ENCODE measurements at places on chromosomes 2 and 18. TPM values are rescaled to one million over a fixed set of nuclear protein-coding genes. Genes with fewer than 3 reads are reported as not detected.

GRCh38 chr2:226131299-226131784 is 668.3 kb downstream of the IRS1 start:
- DNase-seq = no peak

Gene SLC4A3
- polyA plus RNA-seq = 7.8 TPM

Gene ITGA4
- polyA plus RNA-seq = 19.5 TPM

DNA sequence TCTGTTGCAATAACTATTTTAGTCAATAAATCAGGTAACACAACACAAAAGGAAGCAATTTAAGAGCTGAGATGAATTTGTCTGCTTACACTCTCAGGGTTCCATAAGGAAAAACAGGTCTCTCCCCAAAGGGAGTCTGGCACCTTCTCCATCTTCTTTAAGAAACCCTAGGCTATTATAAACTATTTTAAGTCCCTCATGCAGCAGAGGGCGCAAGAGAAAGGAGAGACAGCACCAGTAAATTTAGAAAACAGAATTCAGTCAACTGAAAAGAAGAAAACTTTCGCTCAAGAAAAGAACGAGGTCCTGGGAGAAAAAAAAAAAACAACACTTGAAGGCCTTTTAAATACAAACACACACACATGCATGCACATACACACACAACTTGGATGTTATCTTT is 19.1 kb downstream of the SULT1C4 start:
- DNase-seq = no peak

DNA sequence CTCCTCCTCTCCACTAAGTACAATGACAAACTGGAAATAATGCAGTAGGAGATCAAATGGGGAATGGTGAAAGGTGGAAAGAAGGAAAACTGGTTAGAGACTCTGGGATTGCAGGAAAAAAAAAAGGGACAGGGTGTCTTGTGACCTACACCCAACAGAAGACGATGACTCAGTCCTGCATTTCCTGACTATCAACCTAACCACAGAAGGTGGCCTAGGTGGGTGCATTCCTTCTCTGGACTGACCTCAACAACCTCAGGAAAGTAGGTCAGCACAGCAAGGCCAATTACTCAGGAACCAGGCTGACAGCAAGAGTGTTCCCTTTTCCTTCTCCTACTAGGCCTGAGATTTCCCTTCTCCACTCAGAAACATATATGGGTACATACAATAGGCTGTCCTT is 1386.4 kb upstream of the ZEB2 start:
- no peak for DNase-seq

Gene SERPINB12
- 0.67 TPM for polyA plus RNA-seq

DNA sequence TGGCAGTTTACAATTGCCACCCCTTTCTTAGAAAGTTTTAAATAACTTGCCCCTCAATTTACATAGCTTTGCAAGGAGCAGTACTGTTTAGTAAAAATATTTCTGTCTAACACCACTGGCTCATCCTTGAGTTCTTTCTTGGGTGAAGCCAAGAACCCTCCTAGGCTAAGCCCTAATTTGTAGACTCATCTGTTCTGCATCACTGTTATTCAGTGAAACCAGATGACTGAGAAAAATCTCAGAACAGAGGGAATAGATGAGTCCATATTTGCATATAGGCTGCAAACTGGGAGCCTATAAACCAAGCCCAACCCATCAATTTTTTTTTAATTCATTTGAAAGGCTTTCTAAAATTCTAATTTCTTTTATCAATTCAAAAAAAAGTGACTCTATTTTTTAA is 161.4 kb upstream of the TFPI start:
- no peak for DNase-seq

DNA sequence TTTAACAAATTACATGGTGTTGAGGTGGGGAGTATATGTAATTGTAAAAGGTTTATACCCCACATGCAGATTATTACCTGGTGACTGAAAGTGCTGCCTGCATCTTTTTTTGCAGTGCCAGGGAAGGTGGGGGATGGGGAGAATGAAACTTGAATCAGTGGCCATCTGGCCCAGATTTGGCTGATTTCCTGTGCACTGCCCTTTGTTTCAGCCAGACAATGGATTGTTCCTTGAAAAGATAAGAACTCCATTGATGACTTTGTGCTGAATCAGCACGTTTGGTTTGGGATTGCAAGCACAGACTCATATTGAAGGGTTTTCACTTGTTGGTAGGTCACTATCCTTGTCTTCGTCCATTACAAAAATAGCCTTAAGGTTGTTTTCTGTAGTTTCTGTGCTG is 20.9 kb downstream of the GREB1L start:
- DNase-seq = no peak

Gene ASXL3
- 5.3 TPM for polyA plus RNA-seq

- no peak for DNase-seq
Observed at GRCh38 chr18:23068011-23068410, 67.3 kb upstream of the CABLES1 start.

Gene SPEG
- polyA plus RNA-seq = 189 TPM

Gene SERTAD2
- polyA plus RNA-seq = 27.2 TPM

DNA sequence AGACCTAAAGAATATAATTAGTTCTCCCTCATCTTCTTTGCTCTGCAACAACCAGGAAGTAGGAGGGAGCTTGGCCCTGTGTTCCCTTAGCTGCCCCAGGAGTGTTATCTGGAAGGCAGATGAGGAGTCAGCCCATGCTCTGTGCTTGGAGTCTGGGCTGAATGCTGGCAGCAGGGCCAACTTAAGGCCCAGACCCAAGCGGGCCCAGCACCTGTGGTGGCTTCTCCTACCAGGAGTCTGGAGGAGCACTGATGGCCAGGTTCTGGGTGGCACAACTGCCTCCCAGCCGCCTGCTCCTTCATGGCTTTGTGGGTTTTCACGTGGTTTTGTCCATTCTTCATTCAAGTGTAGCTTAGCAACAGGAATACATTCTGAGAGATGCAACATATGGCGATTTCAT is 1910.7 kb upstream of the LRRTM1 start:
- no peak for DNase-seq

DNA sequence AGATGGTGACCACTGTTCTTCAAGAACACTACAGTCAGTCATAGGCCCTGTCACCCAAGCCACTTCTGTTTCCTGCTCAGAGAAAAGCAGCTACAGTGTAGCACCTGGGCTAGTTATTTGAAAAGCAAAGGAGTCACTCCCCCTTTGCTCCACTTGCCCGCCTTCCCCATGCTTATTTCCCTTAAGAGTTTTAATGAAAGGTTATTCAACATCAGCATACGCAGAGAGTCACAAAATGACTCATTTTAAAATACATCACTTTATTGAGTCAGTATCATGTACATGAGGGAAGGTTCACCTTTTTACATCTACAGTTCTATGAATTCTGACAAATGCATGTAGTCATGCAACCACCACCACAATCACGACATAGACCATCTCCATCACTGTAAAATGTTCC is 71.3 kb downstream of the TNFRSF11A start:
- DNase-seq = no peak

DNA sequence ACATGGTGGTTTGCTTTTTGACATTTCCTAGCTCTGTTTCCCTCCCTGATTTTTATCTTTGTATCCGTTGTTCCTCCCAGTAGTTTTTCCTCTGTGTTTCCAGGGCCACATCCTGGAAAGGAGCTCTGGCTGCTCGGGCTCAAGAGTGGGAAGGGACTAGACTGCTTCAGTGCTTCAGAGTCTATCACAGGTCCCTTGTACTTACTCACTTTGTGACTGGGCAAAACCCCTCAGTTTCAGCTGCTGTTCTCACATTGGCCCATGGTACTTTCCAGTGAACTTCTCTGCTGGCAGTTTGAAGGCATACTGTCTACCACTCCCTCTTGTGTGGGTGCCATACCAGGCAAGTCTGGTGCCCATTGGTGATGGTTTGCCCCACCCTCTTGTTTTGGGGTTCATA is 7.5 kb upstream of the STAMBP start:
- DNase-seq = no peak

- no peak for DNase-seq
Observed at GRCh38 chr2:159903443-159904126, 105.6 kb upstream of the CD302 start.

Gene C1GALT1C1L
- 1.9 TPM for polyA plus RNA-seq

Gene TMEM198
- 1.9 TPM for polyA plus RNA-seq

Gene TMEM37
- 13.3 TPM for polyA plus RNA-seq

- DNase-seq = no peak
Observed at GRCh38 chr2:7594211-7594610, 677.0 kb downstream of the RNF144A start.

DNA sequence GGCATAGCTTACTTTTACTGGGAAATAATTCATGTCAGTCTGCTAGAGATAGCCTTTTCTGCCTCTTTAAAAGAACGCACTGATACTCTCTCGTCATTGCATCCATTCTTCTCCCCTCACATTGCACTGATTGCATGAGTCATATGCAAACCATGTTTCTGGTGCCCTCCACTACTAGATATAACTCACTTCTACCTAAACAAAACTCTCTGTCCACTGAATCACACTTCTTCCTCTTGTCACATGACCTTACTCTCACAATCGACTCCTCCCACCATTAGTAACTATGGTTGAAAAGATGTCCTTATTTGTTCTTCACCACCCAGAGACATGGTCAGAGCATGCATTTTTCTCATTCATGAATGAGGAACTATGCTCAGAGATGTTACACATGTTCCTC is 158.0 kb downstream of the CSRNP3 start:
- DNase-seq = no peak

DNA sequence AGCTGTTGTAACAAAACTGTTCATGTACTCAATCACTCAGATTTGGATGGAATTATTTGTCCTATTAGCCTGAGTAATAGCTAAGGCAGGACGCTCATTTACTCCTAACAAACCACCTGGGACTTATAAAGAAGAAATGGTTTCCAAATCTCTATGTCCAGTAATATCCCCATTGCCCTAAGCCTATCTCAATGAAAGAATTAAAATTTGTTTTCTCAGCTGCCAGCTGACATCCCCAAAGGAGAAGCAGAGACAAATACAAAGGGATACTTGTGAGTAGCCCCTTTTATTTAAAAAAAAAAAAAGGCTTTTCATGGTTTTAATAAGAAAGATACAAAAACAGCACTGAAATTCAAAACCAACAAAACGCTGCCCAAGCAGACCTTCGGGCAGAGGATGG is 211.4 kb upstream of the PARD3B start:
- DNase-seq = no peak

DNA sequence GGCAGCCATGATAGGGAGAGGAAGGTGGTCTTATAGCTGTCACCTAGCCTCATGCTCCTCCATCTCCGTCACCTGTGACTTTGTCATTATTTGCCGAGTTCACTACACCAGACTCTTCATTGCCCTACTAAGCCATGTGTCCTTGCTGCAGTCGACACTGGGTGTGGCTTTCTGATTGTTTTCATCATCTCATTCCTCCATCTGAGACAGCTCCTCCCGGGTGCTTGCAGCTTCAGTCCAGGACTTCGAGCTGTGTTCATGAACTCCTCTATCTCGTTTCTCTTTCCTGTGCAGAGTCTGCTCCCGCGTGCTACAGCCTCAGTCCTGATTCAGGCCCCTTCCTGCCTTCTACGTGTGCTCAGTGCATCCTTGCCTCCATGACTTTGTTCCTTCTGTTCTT is 295.1 kb upstream of the TNP1 start:
- DNase-seq = no peak

Gene FBXO48
- polyA plus RNA-seq = 1.5 TPM

Gene RFX8
- 2.9 TPM for polyA plus RNA-seq

Gene HOXD12
- polyA plus RNA-seq = not detected

Gene TGFA
- polyA plus RNA-seq = 0.52 TPM

DNA sequence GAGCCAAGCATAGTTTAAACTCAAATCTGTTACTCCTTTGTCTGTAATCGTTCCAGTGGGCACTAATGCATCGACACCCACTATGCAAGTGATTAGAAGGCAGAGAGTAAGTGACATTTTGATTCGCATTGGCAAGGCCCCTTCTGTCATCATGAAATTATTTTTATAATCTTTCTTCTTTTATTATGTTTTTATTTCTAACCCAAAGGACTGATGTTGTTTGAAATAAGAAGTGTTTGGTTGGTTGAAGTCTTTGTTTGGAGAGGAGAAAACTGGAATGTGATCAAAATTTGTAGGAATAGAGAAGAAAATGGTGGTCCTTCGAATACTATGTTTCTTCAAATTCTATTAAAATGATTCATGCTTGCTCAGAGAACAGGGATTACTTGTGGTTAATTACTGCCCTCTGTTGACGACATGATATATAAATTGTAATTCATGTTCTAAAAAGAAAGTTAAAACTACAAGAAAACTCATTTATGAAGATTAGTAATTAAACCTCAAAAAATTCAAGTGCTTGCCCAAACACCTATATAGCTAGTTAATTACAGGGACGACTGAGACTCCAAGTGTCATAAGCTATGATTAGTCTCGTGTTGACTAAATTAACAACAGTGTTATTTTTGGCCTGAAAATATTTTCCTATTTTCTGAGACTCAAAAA is 26.4 kb upstream of the TFPI start:
- peak; percentile 67 for DNase-seq

- DNase-seq = no peak
Observed at GRCh38 chr2:83481436-83481835, 977.6 kb downstream of the SUCLG1 start.

- DNase-seq = no peak
Observed at GRCh38 chr2:28457237-28457636, 38.6 kb upstream of the PLB1 start.

All from muscle of arm (tissue), 14 donors.